CD4-positive, alpha-beta T cell treated with Interleukin-15 for 4 hours (primary cell): ENCODE measurements at places on chromosomes 4 and X.

DNA sequence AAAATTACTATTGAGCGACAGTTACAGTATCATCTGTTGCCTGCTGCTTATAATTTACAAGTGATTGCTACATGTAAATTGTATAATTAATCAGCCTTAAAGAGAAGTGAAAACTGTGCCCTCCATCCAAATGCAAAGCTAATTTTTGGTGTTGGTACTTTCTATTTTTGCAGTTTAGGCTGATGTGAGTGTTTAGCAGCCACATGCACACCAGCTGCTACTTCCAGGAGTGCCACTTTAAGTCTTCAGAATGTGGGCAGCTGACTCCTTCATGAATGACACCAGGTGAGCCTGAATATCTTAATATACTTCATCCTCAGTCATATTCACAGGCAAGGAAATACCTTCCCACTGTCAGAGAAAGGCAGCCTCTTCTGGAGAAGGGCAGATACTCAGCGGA is 149.8 kb upstream of the RASGEF1B start:
- no peak for DNase-seq

GRCh38 chrX:14528629-14529289 is 577 bp upstream of the GLRA2 start:
- DNase-seq: peak; percentile 23

GRCh38 chr4:72951147-72951546 is 118.4 kb downstream of the COX18 start:
- no peak for DNase-seq

- no peak for DNase-seq
Observed at GRCh38 chrX:69144838-69145680, 20.2 kb downstream of the PJA1 start.

GRCh38 chr4:52372269-52372668 is 286.8 kb downstream of the USP46 start:
- DNase-seq: no peak

DNA sequence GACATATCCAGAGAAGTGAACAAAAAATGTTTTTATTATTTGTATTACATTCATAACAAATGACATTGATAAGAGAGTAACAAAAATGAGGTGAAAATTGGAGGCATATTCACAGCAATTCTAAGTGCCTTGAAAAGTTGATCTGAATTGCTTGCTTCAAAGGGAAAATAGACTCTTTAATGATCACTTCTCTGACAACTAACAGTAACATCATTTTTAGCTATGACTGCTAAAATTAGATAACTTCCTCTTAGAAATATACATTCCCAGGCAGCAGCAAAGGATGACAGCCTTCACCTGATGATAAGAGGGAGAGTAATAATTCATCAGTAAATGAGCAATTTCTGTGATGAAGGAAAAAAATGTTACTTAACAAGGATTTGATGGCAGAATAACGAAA is 472.5 kb downstream of the PCDH10 start:
- no peak for DNase-seq

- no peak for DNase-seq
Observed at GRCh38 chr4:11263208-11263607, 165.5 kb downstream of the HS3ST1 start.

DNA sequence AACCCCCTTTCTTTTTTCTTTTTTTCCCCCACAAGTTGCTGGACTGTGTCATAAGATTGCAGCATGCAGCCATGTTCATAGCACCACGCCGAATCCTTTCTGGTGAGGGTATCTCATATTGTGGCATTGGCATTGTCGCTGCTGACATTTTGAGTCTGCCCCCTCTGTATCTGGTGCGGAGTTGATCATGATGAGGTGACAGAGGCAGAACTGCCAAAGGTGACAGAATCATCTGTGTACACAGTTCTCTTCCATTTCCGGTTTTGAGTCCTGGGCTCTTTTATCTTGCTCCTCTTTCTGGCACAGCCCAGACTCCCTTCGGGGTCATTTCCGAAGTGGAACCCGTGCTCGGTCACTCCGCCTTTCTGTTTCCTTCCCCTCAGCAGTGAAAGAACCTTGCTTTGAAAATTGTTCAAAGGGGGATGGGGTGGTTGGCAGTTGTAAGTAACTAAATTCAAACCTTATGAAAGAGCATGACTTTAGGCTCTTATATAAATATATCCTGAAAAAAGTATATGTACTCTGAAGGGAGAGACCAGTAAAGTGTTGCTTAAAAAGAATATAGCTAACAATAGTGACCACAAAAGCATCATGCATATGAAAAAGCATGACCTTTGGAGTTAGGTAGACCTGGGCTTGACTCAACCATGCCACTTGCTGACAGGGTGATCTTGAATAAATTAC is 55.0 kb upstream of the BMP2K start:
- peak; percentile 3 for DNase-seq

- no peak for DNase-seq
Observed at GRCh38 chr4:166042510-166043055, 169.5 kb downstream of the TLL1 start.

- no peak for DNase-seq
Observed at GRCh38 chr4:36312511-36312910, 31.1 kb downstream of the DTHD1 start.

GRCh38 chrX:103554687-103555424 is 30.5 kb upstream of the TCEAL4 start:
- peak; percentile 57 for DNase-seq

DNA sequence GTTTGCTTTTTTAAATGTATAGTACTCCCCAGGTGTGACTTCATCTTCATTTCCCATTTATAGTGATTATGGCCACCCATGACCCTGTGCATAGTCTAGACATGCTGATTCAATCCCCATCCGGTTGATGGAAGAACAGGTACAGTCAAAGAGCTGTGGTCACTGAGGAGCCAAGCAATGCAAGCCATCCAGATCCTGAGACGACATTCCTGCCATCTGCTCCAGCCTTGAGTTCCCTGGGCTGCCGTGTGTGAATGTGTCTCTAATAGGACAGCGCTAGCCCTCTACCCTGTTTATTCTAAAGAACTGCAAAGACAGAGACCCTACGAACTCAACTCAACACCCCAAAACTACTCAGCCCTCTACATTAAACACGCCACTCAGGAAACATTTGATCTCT is 1.7 kb downstream of the KCNIP4 start:
- DNase-seq: no peak

- DNase-seq: no peak
Observed at GRCh38 chr4:11106759-11107158, 321.9 kb downstream of the HS3ST1 start.

GRCh38 chr4:1376841-1377605 is 29.2 kb downstream of the NKX1-1 start:
- DNase-seq: no peak

GRCh38 chrX:10198254-10198653 is 41.5 kb downstream of the CLCN4 start:
- DNase-seq: no peak

DNA sequence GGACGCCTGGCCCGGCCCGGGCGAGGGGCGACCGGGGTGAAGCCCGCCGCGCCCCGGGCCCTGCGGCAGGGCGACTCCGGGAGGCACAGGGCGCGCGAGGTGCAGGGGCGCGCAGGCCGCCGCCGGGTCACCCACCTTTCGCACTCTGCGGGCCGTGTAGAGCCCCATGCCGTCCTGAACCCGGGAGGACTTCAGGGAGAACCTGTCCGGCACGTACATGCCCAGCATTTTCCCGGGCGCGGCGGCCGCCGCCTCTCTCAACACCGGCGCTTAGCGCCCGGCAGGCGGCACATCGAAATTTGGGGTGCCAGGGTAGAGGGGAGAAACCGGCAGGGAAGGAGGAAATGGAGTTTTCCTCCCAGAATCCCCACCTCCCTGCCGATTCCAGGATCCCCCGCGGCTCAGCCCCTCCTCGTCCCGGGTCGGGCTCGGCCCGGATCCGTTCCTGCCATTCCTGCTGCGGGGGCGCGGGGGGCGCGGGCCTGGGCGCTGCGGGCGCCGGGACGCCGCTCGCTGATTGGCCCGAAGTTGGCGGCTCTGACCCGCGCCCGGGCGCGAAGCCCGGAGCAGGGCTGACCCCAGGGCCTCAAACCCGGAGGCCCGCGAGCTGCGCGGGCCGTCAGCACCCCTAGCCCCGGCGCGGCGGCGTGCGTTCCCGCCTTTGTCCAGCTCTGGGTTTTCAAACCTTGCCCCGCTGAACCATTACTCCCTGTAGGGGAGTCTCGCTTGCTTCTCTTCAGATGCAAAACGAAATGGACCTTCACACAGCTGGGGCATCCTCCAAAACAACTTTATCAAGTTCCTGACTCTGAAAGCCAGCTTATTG is at the start of gene PRDM5:
PRDM5 (minus strand) TSS at position 346 of the 826 bp plus-strand sequence; CDS start at position 228, 118 bp downstream.
- no peak for DNase-seq

- no peak for DNase-seq
Observed at GRCh38 chr4:5720980-5721379, 10.0 kb downstream of the EVC start.

DNA sequence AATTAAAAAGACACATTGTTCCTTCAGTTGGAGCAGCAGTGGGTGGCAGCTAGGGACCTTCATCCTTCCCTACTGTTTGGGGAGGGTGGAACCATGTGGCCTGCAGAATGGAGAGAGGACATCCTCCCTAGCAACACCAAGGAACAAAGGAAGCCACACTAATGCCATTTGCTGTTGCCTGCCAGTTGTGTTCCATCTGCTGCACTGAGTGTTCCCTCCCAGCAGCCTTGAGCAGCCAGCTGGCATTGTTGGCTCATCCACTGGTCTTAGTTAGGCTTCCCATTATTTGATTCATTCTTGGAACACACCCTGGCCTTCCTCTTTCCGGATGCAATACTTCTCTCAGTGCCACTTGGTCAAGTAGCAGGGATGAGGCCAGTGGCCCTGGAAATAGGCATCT is 25.0 kb upstream of the HMGB3 start:
- no peak for DNase-seq

GRCh38 chrX:112678831-112679230 is 907 bp downstream of the LHFPL1 start:
- DNase-seq: no peak

DNA sequence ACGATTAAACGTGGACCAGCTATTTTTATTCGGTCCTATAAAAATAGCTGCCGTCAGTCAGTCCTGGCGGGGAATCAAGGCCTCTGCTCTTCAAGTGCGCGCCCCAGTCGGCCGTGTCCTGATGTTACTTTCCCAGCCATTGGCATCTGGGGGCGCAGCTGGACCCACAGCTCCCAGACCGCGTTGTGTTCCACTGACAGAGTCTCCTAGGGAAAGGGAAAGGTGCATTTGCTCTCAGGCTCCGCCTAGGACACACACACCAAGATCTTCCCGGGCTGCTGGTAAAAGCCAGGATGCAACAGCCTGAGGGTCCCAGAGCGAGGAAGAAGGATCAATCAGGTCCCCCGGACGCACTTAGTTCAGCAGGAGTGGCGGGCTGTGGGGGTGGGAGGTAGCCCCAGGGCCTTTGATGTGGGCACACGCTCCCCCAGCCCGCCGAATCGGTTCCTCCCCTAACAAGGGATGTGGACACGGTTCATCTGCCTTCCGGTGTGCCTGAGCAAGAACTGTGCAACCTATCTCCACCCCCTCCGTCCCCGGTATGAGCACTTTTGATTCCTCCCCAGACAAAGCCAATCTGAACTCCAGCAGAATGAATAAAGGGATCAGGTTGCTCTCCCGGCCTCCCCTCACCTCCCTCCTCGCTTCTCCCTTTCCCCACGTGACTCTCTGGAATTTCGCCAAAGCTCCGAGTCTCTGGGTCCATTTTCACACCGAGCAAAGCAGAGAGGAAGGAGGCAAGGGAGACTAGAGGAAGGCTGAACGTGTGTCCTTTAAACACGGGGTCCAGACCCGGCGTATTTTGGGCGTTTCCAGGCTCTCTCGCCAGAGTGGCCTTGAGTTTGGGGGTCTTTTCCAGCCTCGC is 626 bp upstream of the FRAS1 start:
- DNase-seq: no peak

DNA sequence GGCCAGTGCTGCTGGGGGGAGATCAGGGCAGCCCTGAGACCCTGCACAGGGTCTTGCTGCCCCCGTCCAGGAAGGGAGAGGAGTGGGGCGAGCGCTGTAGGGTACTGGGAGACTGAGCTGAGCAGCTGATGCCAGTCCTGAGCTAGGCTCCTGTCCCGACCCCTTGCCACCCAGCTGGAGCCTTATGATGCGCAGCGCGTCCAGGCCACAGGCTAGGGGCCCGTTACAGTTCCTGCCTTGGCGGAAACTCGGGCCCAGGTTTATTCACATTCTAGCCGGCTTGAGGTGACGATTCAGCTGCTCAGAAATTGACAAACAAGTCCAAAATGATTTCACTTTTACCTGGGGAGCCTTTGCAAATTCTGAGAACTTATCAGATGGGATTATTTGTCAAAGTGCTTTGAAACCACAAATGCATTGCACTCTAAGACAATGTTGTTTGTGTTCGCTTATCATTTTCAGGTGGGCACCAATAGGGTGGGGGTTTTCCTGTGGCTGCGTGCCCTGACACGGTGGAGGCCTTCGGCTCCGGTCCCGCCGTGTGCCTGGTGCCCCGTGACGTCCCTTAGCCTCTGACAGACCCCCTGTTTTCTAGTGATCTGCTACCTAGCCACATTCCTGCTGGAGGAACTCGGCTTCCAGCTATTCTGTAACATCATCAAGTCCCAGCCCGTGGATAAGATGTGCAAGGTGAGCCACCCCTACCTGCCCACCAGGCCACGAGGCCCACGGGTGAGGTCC is 18.9 kb downstream of the CFAP99 start:
- DNase-seq: no peak

- DNase-seq: no peak
Observed at GRCh38 chr4:40454816-40455215, 119.7 kb downstream of the CHRNA9 start.

DNA sequence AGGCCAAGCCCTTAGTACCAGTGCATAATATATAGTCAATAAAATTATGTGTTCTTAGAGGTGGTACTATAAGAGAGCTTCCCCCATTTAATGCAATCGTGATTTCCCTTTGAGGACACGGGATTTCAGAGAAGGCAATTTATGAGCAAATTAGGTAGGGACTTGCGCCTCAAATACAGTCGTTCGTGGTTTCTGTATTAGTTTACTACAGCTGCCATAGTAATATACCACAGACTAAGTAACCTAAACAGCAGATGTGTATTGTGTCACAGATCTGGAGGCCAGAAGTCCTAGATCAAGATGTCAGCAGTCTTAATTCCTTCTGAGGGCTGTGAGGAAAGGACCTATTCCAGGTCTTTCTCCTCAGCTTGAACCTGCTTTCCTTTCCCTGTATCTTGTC is 1.5 kb upstream of the PUDP start:
- no peak for DNase-seq

DNA sequence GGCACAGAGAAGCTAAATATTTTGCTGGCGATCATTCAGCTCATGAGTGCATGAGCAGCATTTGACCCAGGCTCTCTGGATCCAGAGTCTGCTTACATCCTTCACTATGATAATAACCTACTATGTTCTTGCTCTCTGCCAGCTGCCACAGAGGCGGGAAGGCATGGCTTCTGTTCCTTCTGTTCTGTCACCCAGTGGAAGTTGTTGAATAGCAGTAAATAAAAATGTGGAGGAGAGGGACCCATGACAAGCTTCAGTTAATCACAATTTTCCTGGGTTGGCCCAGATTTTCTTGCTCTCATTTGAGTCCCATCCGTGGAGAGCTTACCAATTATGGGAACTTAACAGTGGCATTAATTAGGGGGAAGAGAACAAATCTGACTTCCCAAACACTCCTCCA is 250.1 kb upstream of the NOCT start:
- DNase-seq: no peak

- no peak for DNase-seq
Observed at GRCh38 chr4:158112611-158113010, 60.2 kb downstream of the GASK1B start.
